Tibial artery (tissue), 4 donors: ENCODE measurements at places on chromosomes 5 and 9.

- no peaks in the 10 kb centered on the region for H3K27me3 ChIP-seq
- H3K27ac ChIP-seq = no peak overlapping the region
- no peaks in the 10 kb centered on the region for H3K4me1 ChIP-seq
- H3K36me3 ChIP-seq = peaks cover 13% of the 10 kb centered on the region
Measured at GRCh38 chr9:137682428-137683105, 63.8 kb downstream of the EHMT1 start.

- peak overlapping the region; percentile 69 for H3K27ac ChIP-seq
- no peak for DNase-seq
- H3K4me3 ChIP-seq = no peak overlapping the region
- H3K27me3 ChIP-seq = no peaks in the 10 kb centered on the region
- peaks cover 65% of the 10 kb centered on the region for H3K4me1 ChIP-seq
Measured at GRCh38 chr9:94951324-94952135, 225.0 kb downstream of the AOPEP start.

- H3K4me3 ChIP-seq = no peak overlapping the region
- no peaks in the 10 kb centered on the region for H3K27me3 ChIP-seq
- no peaks in the 10 kb centered on the region for H3K4me1 ChIP-seq
Measured at GRCh38 chr5:143054480-143054941, 284.3 kb downstream of the ARHGAP26 start.

DNA sequence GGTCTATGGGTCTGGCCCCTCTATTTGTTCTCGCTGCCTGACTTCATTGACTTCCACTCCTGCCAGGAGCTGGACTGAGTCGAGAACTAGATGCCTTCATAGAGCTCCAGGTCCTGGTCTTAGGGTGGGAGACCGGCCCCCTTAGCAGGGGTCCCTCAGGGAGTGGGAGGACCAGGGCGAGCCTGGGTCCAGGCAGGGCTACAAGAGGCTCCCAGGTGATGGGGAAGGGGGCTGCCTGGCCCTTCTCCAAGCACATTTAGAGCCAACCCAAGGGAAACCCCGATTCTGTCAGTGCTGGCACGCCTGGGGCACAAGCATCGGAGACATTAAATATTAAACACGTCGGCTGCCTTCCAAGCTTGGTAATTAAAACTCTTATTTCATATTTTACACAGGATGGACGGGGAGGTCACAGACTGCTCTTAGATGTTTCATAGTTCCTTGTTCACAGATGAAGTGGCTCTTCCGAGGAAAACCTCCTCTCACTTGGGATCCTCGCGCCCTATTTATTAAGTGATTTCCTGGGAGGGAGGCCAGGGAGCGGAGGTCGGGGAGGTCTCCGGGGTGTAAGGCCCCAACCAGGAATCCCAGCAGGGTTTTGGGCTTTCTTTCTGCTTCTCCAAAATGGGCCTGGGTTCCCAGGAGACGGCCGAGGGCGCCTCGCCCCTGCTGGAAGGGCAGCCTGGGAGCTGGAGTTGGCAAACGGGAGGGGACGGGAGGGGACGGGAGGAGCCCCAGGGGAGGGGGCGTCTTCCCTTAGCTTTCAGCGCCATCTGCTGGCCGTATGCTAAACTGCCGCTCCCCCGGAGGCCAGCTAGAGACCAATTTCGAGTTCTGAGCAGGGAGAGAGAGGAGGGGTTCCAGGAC lies 23.4 kb upstream of the ZBTB43 start:
- H3K27me3 ChIP-seq = no peaks in the 10 kb centered on the region
- no peak overlapping the region for H3K4me3 ChIP-seq
- H3K27ac ChIP-seq = no peak overlapping the region
- H3K4me1 ChIP-seq = peaks cover 8% of the 10 kb centered on the region

- peaks cover 14% of the 10 kb centered on the region for H3K4me1 ChIP-seq
- H3K27ac ChIP-seq = no peak overlapping the region
- no peak for DNase-seq
- no peak overlapping the region for H3K4me3 ChIP-seq
- H3K36me3 ChIP-seq = no peaks in the 10 kb centered on the region
Measured at GRCh38 chr5:60365001-60365400, 335.0 kb downstream of the DEPDC1B start.

DNA sequence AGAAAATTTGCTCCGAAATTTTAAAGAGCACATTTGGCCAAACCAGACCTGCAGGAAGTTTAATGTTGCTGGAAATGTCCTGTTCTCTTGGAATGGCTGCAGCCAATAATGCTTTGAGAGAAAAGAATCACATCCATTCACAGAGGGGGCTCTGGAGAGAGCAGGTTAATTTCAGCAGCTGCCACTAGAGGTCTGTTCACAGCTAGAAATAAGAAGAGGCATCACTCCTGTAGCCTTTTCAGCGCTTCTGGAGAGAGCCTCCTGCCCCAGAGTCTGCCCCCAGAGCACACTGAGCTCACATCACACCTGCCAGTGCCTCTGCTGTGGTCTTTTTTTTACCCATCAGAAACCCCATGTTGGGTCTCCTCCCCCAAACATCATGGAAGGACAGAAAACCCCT lies 124.8 kb upstream of the RAD23B start:
- H3K36me3 ChIP-seq = no peaks in the 10 kb centered on the region
- H3K27me3 ChIP-seq = no peaks in the 10 kb centered on the region
- DNase-seq = no peak
- no peaks in the 10 kb centered on the region for H3K4me1 ChIP-seq

DNA sequence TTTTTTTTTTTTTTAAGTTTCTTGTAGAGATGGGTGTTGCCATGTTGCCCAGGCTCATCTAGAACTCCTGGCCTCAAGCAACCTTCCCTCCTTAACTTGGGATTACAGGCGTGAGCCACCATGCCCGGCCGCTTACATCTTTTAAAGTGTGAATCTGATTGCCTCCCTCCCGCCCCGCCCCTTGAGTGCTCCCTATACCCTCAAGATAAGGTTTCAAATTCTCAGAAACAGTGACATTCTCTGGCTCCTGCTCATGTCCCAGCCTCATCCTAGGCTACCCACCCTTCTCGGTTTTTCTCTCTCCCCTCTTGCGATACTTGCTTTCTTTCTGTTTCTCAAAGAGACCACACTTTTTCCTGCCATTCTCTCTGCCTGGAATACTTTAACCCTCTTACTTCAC lies 12.4 kb downstream of the MORN5 start:
- H3K27me3 ChIP-seq = no peaks in the 10 kb centered on the region
- no peak overlapping the region for H3K4me3 ChIP-seq
- H3K4me1 ChIP-seq = no peaks in the 10 kb centered on the region

GRCh38 chr9:128099231-128099931 lies 28.1 kb downstream of the PTGES2 start:
- peak overlapping the region; percentile 58 for H3K4me3 ChIP-seq
- peaks cover 66% of the 10 kb centered on the region for H3K4me1 ChIP-seq
- DNase-seq = no peak
- H3K27ac ChIP-seq = peak overlapping the region; percentile 86
- no peaks in the 10 kb centered on the region for H3K27me3 ChIP-seq

DNA sequence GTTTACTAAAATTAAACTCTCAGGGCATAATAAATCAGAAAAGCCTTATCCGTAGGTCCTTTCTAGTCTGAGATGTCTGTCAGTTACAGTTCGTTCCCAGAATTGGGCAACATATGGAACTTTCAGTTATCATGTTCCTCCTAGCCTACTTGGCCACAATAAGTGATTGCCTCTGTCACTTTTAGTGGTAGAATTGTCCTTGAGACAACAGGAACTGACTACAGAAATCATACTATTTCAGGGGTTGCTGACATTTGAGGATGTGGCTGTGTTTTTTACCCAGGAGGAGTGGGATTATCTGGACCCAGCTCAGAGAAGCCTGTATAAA lies 956 bp downstream of the ZNF189 start:
- H3K4me3 ChIP-seq = peak overlapping the region; percentile 82
- H3K27ac ChIP-seq = peak overlapping the region; percentile 89
- DNase-seq = no peak
- H3K4me1 ChIP-seq = peaks cover 38% of the 10 kb centered on the region

- no peaks in the 10 kb centered on the region for H3K27me3 ChIP-seq
- H3K27ac ChIP-seq = no peak overlapping the region
- DNase-seq = no peak
- no peaks in the 10 kb centered on the region for H3K36me3 ChIP-seq
Measured at GRCh38 chr5:89996335-89996734, 413.2 kb downstream of the CETN3 start.

DNA sequence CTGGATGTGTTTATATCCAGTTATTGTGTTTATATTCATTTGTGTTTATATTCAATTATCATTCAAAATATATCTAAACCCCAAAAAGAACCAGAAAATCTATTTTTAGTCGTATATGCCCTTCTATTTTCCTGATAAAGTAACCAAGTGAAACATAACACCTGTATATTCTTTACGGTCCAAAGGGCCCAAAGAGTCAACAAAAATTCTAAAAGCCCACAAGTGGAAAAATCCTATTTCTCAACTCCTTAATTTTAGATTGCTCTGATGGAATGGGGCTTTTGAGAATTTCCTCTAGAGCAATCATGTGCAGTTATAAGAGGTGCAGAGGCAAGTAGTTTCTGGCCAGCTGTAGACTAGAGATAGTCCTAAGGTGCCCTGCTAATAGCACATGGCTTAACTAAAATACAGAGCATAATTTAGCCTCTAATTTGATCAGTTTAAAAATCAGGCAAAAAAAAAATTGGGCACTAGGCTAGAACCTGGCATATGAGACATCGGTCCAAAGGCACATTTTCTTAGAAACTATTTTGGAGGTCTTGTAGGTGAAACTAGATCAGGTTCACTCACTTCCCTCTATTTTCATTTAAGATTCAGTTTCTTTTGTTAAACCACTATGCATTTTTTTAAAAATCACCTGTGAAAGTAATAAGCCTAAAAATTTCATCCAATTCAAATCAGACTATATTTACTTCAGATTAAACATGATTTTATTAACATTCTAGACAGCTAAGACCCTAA lies 256.0 kb downstream of the FBXL17 start:
- no peaks in the 10 kb centered on the region for H3K27me3 ChIP-seq
- peaks cover 2% of the 10 kb centered on the region for H3K4me1 ChIP-seq
- no peak overlapping the region for H3K27ac ChIP-seq
- H3K36me3 ChIP-seq = no peaks in the 10 kb centered on the region
- DNase-seq = no peak
- no peak overlapping the region for H3K4me3 ChIP-seq

DNA sequence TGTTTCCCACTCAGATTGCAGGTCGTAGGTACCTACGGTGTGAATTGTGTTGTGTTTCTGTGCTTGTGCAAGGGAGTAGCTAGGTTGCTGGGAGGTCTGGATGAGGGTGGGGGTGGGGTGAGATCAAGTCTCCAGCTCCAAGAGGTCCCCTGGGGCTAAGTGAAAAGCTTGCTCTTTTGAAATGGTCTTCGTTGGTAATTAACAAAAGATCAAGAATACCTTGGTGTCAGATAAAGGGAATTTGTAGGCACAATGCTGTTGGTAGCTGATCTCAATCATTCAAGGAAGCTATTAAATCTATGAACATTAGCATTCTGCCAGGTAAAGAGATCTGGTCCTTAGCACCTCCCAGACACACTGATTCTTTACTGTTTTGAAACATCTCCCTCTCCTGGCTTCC lies 928 bp upstream of the PCDHGC4 start:
- H3K36me3 ChIP-seq = no peaks in the 10 kb centered on the region
- DNase-seq = no peak
- no peak overlapping the region for H3K4me3 ChIP-seq
- H3K27me3 ChIP-seq = no peaks in the 10 kb centered on the region
- no peak overlapping the region for H3K27ac ChIP-seq

DNA sequence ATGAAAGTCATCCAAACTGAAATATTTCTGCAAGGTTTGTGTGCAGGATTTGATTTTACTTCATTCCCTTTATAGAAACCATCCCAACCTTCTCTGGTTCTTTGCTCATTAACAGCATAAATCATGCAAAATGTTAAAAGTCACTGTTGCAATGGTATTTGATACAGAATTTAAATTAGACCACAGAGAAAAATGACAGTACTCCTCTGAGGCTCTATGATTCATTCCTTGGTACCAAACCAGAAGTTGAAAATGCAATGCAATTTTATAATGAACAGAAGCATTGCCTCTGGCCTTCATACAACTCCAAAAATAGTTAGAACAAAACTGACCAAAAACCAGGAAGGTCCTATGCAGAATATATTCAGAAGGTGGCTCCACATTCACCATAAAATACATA lies 607.1 kb downstream of the TLE1 start:
- no peak overlapping the region for H3K4me3 ChIP-seq
- no peaks in the 10 kb centered on the region for H3K27me3 ChIP-seq
- H3K36me3 ChIP-seq = no peaks in the 10 kb centered on the region
- no peak for DNase-seq
- no peak overlapping the region for H3K27ac ChIP-seq

DNA sequence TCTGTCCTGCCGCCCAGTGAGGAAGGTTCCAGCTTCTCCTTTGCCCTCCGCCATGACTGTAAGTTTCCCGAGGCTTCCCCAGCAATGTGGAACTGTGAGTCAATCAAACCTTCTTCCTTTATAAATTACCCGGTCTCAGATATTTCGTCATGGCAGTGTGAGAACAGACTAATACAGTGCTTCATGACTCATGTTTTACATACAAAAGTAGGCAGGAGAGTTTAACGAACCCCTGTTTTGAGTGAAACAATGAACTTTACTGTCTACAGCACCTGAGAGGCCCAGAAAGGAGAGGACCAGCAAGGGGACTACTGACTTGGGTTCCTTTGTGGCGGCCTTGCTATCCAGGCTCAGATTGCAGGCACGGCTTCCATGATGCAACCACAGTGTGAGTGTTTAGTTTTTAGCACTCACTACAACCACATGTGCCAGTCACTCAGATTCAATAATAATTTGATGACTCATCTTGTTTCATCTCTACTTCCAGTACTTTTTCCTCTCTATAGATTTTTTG lies 139.1 kb upstream of the CLINT1 start:
- no peaks in the 10 kb centered on the region for H3K4me1 ChIP-seq
- H3K27ac ChIP-seq = no peak overlapping the region
- no peaks in the 10 kb centered on the region for H3K27me3 ChIP-seq
- DNase-seq = no peak

DNA sequence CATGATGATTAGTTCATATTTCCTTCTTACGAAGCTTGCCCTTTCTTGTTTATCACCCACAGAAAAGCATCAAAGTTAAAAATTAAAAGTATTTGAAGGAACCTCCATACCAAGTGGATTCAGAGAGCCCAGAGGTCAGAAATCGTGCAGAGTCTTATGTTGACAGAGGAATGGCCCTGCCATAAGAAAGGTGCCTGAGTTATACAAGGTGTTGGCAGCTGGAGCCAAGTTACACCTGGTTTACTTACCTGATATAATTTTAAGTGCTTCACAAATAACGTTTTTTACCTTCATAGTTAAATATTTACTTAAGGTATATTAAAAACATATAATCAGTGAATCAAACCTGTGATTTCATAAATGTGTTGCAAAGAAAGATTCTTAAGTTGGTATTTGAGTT lies 42.3 kb upstream of the DHFR start:
- DNase-seq = no peak
- no peaks in the 10 kb centered on the region for H3K4me1 ChIP-seq
- no peak overlapping the region for H3K27ac ChIP-seq
- no peaks in the 10 kb centered on the region for H3K27me3 ChIP-seq
- no peak overlapping the region for H3K4me3 ChIP-seq

DNA sequence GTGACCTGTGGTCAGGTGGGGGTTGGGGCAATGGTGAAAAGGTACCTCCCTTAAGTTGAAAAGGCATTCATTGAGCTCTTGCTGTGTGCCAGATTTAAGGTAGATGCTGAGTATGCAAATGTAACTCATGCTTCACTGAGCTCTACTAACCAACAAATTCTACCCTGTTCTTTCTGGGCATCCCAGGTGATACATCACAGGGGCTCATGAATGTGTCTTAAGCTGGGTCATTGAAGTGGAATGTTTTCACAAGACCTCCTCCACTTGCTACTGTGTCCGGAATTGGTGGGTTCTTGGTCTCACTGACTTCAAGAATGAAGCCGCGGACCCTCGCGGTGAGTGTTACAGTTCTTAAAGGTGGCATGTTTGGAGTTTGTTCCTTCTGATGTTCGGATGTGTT lies 362.8 kb upstream of the ZNF462 start:
- H3K36me3 ChIP-seq = no peaks in the 10 kb centered on the region
- no peaks in the 10 kb centered on the region for H3K27me3 ChIP-seq
- H3K27ac ChIP-seq = no peak overlapping the region
- no peaks in the 10 kb centered on the region for H3K4me1 ChIP-seq
